ENCODE measurements at places on chromosomes 4 and X.
A peak's percentile ranks its signal among the peaks of the same experiment; 100 is the strongest.

DNA sequence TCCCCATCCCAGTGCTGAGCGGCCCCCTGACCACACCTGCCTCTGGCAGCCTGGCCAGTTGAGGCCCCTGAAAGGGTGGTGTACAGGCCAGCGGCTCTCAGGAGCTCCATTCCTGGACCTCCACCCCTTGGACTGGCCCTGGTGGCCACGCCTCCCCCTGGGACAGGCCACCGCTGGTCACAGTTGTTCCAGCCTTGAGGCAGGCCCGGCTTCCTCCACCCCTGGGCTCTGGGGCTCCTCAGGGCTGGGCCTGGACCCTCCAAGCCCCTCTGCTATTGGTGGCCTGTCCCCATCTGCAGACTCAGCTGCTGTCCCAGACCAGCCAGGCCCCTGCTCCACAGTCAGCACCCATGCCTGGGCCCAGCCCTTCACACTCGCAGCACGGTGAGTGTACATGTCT, 93.2 kb upstream of the NKX1-1 start:
- DNase-seq = no peak

- peak; percentile 97 for DNase-seq
These were observed 227.9 kb upstream of the ANKRD50 start for GRCh38 chr4:124940387-124940786.

GRCh38 chr4:38101563-38101962, 141.4 kb downstream of the PTTG2 start:
- no peak for DNase-seq

- no peak for DNase-seq
These were observed 32.1 kb upstream of the HGFAC start for GRCh38 chr4:3409571-3410091.

DNA sequence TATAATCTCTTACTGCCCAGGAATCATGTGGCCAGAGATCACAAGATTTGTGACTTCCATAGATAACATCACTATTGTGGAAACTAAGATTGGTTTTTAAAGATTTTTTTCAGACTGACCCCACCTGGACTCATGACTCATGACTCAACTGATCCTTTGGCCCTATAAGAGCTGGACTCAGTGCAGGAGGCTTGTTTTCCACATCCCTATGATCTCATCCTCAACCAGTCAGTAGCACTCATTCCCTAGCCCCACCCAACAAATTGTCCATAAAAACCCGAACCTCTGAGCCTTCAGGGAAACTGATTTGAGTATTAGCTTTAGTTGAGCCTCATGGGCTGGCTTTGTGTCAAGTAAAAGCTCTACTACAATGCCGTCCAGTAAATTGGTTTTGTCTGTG, 7.9 kb upstream of the NOCT start:
- DNase-seq = no peak

DNA sequence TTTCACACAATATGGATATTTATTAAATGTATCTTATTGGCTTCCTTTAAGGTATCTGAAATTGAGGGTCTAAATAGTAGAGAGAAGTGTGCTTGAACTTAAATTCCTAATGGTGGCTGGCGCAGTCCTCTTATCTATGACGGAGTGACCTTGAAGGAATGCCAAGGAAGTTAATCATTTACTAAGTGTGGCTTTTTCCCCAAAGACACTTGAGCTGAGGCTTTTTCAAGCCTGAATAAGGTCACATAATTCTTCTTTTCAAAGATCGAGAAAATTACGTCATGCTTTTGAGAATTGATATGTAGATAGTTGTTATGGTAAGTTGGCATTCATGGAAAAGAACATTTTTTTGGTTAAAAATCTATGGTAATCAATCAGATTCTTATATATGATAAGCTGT, 11.7 kb upstream of the PRPS2 start:
- no peak for DNase-seq

GRCh38 chrX:146109362-146109761, 291.7 kb downstream of the SLITRK2 start:
- no peak for DNase-seq

DNA sequence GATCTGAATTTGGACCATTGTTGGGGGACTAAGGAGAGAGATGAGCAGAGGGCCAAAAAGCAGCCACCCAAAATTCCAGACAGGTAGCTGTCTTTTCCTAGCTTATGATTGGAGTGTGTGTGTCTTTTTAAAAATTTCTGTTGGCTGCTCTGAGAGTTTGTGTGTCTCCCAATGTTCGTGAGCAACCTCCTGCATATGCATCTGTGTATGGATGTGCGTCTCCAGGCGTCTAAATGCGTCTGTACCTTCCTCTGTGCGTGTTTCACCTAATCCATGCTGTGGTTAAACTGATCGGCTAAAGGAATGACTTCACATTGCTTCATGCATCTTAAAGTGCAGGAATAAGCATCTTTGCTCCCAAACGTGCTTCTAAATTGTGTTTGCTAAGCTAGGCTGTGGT, 65.5 kb upstream of the LAS1L start:
- DNase-seq = no peak

GRCh38 chr4:133598779-133599178, 449.7 kb downstream of the PCDH10 start:
- no peak for DNase-seq

GRCh38 chrX:109270580-109271484, 211.1 kb downstream of the GUCY2F start:
- peak; percentile 60 for DNase-seq

DNA sequence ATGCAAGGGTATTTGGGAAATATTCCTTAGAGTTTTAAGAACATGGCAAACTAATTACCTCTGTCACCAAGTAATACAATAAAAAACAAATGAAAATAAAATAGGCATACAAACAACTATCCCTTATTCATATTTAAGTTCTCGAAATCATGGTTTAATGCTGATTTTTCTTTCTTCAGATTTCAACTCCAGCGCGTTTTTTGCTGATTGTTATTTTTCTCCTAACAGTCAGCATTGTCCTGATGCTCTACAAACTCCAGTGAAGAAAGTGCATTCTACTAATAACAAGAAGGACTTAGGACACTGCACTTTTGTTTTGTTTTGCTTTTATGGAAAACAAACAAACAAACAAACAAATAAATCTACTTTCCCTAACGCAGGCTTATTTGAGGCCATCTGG, 282.4 kb downstream of the FSTL5 start:
- no peak for DNase-seq

DNA sequence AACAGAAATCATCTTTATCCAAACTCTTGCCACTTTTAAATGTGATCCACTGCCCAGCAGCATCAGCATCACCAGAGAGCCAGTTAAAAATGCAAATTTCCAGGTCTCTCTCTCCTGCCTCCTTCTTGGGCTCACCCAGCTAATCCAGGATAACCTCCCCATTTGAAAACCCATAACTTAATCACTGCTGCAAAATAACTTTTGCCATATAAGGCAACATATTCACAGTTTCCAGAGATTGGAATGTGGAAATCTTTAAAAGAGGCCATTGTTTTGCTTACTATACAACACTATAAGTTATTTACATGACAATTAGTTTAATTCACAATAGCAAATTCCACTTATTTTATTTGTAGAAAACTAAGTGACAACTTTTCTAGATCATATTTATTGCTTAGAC, 4.8 kb upstream of the EXOSC9 start:
- DNase-seq = no peak

GRCh38 chrX:19152762-19153161, 30.5 kb upstream of the ADGRG2 start:
- DNase-seq = peak; percentile 18

DNA sequence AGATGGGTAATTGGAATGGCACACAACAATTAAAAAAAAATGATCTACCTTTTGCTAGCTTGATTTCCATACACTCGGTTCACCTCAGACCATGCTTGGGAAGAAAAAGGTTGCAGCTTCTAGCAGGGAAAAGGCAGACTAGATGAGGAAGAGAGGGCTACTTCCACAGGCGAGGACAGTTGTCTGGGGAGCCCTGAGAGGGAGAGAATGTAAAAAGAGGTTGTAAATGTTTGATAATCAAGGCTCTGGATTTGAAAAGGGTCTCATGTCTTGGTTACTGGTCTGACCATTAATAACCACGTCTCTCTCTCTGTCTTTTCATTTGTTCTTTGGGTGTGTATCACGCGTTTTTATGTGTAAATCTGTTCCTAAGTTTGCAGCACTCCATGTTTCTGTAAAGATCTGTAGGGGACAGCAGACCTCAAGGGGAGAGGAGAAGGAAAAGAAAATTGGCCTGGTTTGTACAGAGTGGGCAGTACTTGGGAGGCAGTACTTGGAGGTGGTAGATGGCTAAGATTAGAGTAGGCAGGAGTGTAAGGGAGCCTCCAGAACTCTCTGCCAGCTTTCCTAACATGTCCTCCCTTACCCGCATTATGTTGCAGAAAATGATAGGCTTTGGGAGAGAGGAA, 750 bp downstream of the ARMCX5 start:
- DNase-seq = peak; percentile 39

- DNase-seq = no peak
These were observed 92.0 kb downstream of the ADRA2C start for GRCh38 chr4:3858046-3858730.

- peak; percentile 77 for DNase-seq
These were observed 15.8 kb downstream of the BCAP31 start for GRCh38 chrX:153708415-153708814.

GRCh38 chrX:71606536-71607216, 11.6 kb downstream of the CXCR3 start:
- no peak for DNase-seq

GRCh38 chr4:2817701-2818350, 24.9 kb downstream of the SH3BP2 start:
- DNase-seq = no peak

GRCh38 chrX:96707804-96708203, 23.2 kb downstream of the DIAPH2 start:
- DNase-seq = no peak

DNA sequence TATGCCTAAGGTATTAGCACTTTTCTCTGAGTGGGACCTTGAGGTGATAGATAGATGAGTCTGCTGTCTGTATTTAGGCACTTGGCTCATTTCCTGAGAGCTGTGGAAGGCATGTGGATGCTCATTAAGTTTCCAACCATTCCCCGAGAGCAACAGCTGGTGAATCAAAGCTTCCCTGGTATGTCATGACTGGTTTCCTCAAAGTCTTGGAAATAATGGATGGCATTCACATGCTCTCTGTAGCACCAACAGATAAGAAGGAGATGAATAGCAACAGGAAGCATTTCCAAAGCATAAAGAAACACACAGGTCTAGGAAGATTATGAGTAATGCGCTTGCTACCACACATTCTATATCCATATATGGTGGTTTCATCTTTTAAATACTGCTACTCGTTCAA, 118.3 kb upstream of the ETNPPL start:
- DNase-seq = peak; percentile 69

- peak; percentile 37 for DNase-seq
These were observed 759.1 kb upstream of the POU3F4 start for GRCh38 chrX:82748906-82749505.

- DNase-seq = peak; percentile 14
These were observed 80.3 kb downstream of the PPEF2 start for GRCh38 chr4:75821966-75822365.

DNA sequence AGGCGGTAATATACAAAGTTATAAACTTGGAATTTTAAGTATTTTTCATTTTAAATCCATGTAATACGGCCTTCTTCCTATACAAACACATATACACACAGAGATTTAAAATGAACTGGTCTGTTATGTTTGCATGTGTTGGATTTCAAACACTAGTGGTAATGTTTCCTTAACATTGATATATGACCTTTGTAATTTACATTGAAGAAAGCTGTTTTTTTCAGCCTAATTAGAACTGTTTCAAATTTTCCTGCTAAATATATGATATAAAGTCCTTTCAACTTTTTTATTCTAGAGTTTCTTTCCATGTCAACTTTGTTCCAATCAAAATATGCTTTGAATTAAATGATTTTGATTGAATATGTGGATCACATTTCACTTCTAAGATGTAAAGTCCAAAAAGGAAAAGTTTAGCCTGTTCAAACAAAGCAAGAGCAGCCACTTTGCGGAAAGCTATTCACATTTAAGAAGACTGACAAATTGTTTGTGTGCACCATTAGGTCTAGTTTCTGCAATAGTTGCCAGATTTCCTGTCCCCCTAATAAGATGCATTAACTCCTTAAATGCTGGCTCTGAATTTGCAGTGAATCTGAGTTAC, 226.0 kb upstream of the MAB21L2 start:
- no peak for DNase-seq

GRCh38 chr4:118373614-118374255, 20.9 kb upstream of the PRSS12 start:
- peak; percentile 25 for DNase-seq

- no peak for DNase-seq
These were observed 628.6 kb downstream of the DMD start for GRCh38 chrX:32582729-32583128.
